ENCODE measurements at places on chromosomes 2 and 18.
A peak's percentile ranks its signal among the peaks of the same experiment; 100 is the strongest.

- DNase-seq: peak; percentile 56
These were observed 4.5 kb upstream of the BCL2L11 start for GRCh38 chr2:111116011-111116746.

DNA sequence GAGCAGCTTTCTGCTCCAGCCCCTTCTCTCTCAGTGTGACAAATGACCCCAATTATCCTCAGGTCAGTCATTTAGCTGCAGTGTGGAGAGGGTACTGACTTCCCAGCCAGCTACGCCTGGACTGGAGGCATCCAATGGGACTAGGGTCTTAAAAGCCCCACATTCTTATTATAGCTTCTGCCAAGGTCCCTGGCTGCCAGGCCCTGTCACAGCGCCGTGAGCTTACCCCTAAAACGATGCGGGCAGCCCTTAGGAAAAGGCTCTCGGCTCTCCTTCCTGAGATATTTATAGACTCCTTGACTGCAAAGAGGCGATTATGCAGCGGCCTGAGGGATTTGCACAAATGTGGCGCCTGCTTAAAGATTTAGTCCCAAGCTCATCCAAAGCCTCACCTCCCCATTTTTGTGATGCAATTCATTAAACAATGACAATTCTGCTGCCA, 69.2 kb upstream of the EDAR start:
- DNase-seq: no peak

GRCh38 chr18:42047721-42048120, 92.7 kb downstream of the PIK3C3 start:
- DNase-seq: no peak

DNA sequence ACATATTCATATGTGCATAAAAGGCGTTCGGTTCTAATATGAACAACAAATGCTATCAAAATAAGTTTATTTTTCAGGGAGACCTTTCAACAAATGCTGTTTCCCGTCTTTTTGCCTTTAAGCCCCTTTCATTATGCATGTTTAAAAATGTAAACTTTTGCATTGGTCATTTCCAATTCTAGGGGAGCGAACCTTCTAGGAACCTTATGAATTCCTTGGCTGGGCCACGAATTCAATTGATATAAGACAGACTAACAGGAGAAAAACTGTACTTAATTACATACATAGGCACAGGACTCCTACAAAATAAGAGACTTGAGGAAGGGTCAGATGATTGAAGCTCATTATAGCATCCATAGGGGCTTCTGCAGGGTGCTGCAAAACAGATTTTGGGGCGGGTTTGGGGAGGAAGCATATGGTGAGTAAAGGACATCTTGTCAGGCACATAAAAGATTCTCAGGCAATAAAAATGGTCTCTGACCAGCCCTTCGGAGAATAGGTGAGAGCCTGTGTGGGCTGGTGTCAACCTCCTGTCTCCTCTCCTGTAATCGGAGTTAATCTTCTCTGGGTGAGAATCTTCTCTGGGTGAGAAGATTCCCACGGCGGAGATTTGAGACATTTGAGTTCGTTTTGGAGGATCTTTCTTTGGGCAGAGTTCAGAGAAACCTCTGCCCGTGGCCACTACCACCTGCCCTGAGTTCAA, 1.7 kb downstream of the TNFRSF11A start:
- no peak for DNase-seq

DNA sequence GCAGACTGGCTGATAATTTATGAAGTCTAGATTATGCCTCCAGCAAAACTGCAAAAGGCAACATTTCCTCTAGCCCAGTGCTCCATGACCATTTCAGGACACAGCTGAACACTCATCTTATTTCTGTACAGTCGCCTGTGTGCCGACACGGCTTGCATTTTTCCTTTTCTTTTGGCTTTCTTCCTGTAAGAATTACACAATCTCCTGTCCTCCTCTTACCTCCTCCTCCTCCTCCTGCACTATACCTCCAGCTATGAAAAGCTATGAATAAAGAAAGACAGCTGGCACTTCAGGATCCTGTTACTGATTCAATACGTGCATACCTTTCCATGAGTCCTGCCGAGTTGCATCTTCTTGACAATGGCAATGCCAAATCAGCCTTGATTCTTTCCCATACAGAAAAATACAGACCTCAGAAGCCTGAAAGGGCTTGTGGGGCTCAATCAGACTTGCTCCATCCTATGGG, 32.2 kb upstream of the TRIB2 start:
- DNase-seq: no peak

- DNase-seq: no peak
These were observed 30.1 kb upstream of the MBOAT2 start for GRCh38 chr2:9033385-9034168.

DNA sequence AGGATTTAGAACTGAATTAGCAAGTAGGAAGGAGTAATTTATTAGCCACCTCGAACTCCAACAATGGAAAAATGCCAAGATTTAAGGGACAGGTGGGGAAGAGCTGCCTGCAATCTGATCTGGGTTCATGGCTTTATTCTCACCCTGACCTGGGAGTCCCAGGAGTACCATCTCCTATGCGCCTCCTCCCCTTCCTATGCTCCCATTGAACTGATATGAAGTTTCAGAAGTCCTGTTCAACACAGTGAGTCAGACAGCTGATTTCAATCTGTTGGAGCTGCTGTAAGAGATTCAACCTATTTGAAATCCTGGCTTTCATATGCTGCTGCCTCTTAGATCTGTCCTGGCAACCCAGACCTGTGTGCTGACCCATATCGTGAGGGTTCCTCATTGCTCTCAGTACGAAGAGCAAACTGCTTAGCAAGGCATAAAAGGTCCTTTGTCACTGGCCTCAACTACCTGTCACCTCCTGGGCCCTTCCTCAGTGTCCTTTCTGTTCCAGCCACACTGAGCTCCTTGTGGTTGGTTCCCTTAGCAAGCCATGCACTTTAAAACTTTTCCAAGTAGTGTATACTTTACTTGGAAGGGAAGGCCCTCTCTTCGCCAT, 15.9 kb upstream of the CD28 start:
- DNase-seq: no peak

GRCh38 chr18:48441405-48441881, 32.3 kb upstream of the ZBTB7C start:
- DNase-seq: no peak

DNA sequence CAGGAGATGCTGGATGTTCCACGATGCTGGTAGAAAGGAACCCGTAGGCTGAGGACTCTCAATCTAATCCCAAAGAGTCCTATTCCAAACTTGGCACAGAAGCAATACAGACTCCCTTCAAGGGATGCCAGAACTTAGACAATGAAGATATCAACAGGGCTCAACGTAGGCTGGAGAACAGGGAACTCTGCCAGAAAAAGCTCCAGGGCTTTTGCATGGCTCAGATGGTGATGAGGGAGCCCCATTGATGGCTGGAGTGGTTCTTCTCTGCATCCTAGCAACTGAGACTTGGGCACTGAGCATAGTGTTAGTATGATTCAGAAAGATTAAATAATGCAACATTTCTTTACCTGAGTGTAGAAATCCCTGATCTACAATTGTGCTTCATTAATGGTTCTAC, 117.2 kb upstream of the NCK2 start:
- DNase-seq: no peak

DNA sequence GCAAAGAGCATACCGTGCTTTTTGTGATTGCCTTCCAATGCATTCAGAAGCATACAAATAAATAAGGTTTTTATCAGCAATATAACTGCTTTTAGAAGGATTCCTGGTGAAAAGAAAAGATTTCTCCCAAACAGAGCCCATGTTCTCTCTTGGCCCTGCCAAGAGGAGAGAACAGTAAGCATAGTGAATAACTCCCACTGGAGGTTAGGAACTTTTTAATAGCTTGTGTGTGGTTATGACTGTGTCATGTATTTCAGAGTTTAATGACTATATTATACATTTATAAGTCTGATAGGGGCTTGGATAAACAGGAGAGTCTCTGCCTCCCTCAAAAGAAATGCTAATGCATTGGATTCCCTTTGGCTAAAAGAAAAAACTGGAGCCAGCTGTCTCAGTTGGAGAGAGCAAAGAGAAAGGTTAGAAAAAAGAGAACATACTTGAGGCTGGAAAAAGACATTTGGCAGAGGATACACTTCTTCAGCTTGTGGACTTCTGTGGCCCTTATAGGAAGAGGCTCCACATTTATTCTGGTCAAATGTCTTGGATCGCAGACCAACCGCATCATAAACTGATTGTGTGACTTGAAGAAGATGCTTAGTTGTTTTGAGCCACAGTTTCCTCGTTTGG, 63.0 kb upstream of the SPRED2 start:
- no peak for DNase-seq

DNA sequence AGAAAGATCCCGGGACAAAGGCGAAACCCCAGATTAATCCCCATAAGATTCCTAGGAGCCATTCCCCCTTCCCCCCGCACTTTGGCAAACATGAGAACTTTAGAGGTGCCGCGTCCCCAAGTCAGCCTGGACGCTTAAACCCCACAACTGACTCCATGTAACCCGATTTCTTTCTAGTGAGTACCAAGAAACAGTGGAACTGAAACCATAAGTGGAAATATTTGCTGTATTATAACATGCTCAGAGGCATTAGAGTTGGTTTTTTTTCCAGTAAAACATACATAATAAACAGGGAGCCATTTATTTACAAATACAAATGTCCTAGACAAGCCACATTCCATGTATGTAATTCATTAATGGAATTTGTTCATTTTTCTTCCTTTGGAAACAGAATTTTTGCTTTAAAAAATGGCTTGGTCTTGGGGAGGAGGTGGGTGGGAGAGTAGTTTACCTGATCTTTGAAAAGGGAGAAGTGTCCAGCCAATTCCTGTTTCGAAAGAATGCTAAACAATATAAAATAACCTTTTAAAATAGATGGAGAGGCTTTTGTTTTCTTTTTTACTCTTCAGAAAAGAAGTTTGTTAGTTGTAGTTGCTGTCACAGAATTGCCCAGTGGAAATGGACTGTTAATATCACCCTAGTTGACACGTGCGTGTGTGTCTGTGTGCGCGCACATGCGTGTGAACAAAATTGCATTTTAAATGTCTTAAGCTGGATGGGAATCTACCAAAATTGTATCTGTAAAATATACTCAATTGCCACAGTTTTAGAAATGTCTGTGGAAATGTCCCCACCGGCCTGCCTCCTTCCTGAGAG, 10.6 kb downstream of the POU3F3 start:
- DNase-seq: no peak

- no peak for DNase-seq
These were observed 94.8 kb upstream of the CYRIA start for GRCh38 chr2:16760426-16760825.

GRCh38 chr2:74374509-74375205, 5.5 kb downstream of the DCTN1 start:
- no peak for DNase-seq

DNA sequence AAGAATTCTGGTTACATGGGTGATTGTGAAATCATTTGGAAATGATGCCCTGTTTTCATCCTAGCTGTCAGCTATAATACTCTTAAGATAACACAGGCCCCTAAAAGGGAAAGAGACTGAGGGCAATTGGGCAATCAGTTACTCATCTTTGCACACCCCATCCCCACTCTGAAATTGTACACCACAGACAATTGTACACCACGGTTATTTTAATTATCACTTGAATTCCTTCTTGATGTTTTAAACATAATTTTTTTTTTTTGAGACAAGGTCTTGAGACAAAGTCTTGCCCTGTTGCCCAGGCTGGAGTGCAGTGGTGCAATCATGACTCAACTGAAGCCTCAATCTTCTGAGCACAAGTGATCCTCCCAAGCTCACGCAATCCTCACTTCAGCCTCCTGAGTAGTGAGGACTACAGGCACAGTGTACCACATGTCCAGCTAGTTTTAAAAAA, 862.4 kb upstream of the ACVR2A start:
- DNase-seq: no peak

DNA sequence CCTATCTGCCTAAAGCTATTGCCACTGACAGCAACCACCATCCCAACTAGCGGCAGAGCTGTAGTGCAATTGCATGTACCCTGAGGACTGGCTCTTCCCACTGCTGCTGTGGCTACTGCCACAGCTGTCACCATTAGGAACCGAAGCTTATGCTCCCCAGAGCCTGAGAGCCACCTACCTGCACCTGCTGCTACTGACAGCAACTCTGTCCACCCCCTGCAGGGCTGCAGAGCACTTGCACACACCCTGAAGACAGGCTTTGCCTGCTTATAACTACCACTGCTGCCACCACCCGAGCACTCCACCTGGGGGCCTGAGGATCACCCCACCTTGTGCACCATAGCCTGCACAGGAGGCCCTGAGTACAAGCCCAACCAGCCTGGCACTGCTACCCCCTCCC, 217.6 kb upstream of the FOSL2 start:
- no peak for DNase-seq

DNA sequence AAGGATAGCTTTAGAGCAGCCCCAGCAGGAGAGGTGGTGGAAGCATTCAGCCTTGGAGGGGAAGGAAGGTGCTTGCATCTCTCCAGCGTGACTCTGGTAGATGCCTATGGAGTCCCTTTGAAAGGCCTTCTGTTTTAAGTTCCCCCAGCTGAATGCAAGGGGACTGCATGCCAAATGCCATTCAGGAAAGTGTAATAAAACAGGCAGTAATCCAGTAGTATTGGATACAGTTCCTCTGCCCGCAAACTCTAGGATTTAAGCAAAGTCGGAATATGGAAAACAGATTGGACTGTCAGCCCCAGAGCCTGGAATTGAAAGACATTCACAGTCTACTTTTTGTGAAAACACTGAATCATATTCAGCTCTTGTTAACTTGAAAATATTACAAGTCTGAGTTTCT, 125.2 kb upstream of the GAREM1 start:
- DNase-seq: no peak

DNA sequence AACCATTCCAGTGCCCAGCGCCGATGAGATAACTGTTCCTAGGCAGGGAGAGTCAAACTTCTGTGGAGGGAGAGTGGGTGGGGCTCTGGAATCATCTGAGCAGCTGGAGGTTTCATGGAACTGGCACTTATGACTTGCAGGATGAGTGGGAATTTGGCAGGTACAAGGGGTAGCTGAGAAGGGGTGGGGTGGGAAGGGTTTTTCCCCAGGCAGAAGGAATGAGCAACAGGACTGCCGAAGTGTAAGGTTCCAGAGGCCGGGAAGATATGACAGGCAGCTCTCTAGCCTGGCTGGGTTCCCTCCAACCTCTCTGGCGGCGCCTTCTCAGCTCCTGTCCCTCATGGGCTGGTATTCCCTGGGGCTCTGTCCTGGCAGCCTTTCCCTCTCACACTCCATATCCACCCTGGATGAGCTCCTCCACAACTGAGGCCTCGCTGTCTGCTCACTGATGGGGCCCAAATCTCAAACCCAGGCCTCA, 2.5 kb upstream of the TET3 start:
- DNase-seq: no peak

- DNase-seq: no peak
These were observed 568.5 kb downstream of the TSN start for GRCh38 chr2:122323927-122324326.

- DNase-seq: peak; percentile 35
These were observed 122.7 kb downstream of the COL6A3 start for GRCh38 chr2:237291138-237291792.

- no peak for DNase-seq
These were observed 23.7 kb downstream of the EFEMP1 start for GRCh38 chr2:55899881-55900280.

Measured in activated T-cell treated with anti-CD3 and anti-CD28 coated beads, Interleukin-2, amount 50 U/mL, for 72 hours (primary cell).